LNCaP clone FGC (cell line): ENCODE measurements at places on chromosomes 2 and 18.

DNA sequence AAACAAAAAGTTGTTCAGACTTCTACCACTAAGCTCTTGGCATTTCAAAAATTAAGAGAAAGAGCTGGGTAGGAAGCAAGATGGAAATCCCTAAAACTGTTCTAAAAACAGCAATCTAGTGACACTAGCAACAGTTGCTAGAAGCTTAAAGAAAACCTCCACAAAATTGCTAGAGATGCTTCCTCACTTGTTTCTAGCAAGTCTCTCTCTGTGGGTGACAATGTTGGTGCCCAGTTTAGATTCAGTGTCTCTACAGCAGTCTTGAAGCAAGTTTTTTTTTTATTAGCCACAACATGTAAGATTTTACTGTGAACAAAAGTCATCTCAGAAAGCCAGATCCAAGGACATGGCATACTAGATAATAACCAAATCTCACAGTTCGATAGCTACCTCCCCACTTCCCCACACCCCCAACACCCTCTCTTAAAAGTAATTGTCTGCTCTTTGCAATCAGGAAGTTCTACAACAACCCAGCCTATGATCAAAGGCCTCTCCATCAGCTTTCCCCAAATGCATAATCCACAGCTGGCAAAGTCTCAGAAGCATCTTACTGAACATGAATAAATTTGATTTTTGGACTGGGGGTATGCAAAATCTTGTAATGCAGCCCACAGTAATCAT, 70.0 kb downstream of the ANKRD44 start:
- no peak for DNase-seq

DNA sequence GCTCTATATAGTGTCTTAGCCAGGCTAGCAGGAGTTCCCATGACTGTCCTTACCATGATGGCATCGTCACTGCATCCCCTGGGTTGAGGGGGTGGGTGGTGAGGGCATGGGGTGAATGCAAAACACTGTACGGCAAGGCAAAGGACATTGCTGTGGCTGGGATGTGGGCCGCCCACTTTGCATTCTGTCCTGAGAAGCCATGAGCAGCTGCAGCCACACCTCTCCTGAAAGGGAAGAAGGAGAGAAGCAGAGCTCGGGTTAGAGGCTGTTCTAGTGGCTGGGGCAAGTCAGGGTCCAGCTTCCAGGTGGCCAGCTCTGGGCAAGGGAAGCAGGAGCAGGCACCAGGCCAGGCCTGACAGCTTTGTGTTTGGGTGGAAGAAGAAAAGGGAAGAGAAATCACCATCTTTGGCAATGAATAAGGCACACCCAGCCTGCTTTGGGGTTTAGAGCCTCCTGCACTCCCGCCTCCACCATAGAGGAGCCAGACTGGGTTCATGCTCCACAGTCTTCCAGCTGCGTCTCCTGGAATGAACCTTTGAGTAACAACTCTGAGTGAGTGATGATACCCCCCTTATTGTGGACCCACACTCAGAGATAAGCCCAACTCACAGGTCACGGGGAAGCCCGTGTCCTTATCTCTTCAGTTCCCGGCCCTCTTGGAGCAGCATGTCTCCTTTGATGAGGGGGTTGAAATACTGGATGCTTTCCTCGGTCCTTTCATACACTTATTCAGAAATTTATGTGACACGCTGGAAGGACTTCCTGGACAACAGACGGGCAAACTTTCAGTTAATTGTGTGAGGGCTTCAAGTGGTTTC, 63.4 kb downstream of the INPP4A start:
- no peak for DNase-seq

GRCh38 chr2:177748360-177748759, 324.2 kb downstream of the PDE11A start:
- DNase-seq: no peak

DNA sequence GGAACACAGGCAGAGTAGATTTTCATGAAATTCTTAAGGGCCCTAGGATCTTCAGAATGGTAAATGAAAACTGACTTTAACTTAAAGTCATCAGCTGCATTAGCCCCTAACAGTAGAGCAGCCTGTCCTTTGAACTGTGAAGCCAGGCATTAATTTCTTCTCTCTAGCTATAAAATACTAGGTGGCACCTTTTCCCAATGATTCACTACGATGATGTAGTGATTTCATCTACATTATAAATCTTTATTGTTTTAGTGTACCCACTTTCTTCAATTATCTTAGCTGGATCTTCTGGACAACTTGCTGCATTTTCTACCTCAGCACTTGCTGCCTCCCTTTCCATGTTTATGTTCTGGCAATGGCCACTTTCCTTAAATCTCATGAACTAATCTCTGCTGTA, 290.5 kb downstream of the NOL4 start:
- no peak for DNase-seq

DNA sequence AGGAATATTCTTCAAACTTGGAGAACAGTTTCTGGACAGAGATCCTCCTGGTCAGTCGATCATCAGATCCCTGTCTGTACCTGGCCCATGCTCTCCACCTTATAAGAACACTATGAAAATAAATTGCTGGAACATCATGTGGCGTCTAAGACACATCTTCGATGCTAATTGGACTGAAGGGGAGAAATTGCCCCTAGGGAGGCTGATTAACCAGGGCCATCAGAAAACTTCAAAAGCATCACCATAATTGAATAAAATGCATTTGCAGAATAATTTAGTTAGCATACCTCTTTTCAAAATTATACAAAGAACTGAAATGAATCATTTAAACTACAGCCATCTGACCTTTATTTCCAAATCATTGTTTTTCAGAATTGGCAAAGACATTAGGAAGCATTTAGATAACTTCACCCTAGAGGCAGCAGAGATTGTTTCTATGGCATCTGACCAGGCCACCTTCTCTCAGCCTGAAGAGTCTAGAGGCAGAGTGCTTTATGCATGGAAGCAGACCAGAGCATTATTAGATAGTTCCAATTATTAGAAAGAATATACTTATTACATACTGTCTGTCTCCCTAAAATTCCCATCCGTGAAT, 48.9 kb upstream of the CNTNAP5 start:
- no peak for DNase-seq

- DNase-seq: no peak
Observed at GRCh38 chr18:47150824-47151366, 595 bp upstream of the HDHD2 start.

- no peak for DNase-seq
Observed at GRCh38 chr2:23506531-23507266, 121.7 kb downstream of the KLHL29 start.

DNA sequence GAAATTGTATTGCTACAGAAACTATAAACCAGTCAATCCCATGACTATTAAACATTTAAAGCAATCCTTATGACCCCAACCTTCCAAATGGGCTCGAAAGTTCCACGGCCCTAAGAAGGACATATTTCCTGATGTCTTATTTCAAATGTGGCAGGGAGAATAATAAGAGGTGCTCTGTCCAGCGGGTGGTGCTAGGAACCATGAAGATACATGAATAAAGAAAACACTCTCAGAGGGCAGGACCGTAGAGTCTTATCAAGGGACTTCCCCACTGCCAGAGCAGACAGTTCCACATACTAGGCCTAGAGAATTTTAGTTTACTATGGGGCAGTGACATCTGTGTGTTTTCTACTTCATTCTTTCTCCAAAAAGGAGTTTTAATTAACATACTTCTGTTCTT, 187.1 kb upstream of the PIK3C3 start:
- DNase-seq: no peak

GRCh38 chr2:200466425-200467418, 43.1 kb downstream of the KCTD18 start:
- no peak for DNase-seq

DNA sequence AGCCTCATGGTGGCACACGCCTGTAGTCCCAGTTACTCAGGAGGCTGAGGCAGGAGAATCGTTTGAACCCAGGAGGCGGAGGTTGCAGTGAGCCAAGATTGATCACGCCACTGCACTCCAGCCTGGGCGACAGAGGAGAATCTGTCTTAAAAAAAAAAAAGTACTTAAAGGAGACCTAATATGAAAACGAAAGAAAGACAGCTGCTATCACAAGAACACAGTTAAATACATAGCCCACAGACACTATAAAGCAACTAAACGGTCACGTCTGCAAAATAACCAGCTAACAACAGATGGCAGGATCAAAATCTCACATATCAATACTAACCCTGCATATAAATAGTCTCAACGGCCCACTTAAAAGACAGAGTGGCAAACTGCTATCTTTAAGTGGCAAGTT, 43.9 kb upstream of the TACR1 start:
- DNase-seq: no peak

GRCh38 chr2:9897331-9897737, 54.1 kb downstream of the TAF1B start:
- DNase-seq: no peak

DNA sequence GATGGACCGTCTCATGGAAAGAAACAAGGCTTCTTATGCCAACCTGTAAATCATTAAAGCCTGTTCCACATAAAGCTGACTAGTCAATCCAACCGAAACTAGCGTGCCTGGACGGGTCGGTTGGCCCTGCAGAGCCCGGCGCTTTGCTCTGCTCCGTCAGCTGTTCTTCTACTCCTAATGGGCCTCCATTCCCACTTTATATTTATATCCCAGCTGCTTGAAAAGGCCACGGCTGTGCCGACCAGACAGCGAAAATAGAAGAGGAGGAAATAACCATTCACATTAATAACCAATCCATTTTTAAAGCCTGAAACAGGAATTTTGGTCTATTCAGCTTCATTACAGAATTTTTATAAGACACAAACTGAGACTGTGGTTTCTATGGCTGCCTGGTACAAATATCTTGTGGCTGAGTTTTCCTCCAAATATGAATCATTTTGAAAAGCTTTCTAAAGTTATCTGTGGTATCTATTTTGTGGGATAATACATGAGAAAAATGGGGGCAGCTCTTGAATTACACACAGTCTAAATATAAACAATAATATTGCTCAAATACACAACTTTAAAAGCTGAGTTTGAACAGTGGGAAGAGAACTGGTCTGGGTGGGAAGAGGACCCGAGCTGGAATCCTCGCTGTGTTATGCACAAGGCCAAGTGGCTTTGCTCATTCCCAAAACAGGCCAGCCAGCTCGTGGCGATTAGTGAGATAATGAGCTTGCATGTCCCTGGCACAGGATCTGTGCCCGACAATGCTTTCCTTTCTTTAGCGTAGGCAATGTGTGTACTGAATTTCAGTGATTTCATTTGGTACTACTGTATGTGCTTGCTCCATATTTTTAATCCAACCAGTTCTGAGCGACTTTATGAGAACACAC, 10.5 kb upstream of the FAM124B start:
- no peak for DNase-seq

DNA sequence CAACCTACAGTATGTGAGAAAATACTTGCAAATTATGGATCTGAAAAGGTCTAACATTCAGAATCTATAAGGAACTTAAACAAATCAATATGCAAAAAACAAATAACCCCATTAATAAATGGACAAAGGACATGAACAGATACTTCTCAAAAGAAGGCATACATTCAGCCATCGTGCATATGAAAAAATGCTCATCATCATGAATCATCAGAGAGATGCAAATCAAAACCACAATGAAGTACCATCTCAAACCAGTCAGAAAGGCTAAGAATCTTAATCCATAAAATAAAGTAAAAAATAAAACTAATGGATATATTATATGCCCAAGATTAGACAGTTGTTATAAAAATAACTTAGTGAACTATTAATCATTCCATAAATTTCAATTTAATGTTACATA, 154.0 kb downstream of the CALCRL start:
- DNase-seq: no peak

GRCh38 chr2:205903549-205904129, 182.3 kb downstream of the INO80D start:
- no peak for DNase-seq

DNA sequence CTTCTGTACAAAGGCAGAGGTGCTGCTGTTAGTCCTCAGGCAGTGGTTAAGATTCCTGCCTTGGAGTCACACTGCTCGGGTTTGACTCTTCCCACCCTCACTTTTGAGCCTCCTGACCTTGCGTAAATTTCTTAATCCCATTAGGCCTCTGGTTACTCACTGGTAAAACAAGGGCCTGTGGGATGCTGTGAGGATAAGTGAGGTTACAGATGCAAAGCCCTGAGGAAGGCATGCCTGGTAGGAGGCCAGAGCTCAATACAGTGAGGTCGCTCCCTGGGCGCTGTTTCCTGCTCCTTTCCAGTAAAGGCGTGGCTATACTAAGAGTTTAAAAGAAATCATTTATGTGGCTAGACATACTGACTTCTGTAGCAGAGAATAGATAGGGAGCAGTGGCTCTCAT, 127.5 kb upstream of the TMEM200C start:
- no peak for DNase-seq

GRCh38 chr2:51782921-51783765, 751.2 kb upstream of the NRXN1 start:
- DNase-seq: no peak

GRCh38 chr2:108382196-108382595, 4.4 kb downstream of the SULT1C4 start:
- DNase-seq: no peak

DNA sequence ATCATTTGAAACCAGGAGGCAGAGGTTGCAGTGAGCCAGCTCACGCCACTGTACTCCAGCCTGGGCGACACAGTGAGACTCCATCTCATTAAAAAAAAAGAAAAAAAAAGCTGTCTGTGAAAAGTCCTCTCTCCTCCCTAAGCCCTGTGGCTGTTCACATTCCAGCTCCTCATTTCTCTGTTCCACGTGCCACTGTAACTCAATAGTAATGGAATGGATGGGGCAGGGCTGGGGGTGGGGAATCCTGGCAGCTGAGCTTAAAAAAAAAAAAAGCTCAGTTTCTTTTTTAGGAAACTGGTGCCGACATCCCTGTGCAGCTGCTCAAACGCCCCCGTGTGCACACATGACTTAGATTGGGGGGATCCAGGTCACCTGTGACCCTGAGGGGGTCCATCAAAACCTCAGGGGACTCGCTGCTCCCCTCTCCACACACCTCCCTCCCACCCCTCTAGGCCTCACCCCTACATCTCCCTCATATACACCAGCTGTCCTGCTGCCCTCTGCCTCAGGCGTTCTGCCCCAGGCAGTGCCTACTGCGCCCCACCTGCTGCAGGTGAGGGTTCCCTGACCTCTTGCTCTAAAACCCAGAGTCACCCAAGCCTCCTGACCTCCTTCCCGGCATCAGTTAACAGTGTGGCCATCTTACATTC, 255.4 kb downstream of the AGAP1 start:
- DNase-seq: no peak

GRCh38 chr2:16691261-16691660, 25.6 kb upstream of the CYRIA start:
- DNase-seq: no peak

DNA sequence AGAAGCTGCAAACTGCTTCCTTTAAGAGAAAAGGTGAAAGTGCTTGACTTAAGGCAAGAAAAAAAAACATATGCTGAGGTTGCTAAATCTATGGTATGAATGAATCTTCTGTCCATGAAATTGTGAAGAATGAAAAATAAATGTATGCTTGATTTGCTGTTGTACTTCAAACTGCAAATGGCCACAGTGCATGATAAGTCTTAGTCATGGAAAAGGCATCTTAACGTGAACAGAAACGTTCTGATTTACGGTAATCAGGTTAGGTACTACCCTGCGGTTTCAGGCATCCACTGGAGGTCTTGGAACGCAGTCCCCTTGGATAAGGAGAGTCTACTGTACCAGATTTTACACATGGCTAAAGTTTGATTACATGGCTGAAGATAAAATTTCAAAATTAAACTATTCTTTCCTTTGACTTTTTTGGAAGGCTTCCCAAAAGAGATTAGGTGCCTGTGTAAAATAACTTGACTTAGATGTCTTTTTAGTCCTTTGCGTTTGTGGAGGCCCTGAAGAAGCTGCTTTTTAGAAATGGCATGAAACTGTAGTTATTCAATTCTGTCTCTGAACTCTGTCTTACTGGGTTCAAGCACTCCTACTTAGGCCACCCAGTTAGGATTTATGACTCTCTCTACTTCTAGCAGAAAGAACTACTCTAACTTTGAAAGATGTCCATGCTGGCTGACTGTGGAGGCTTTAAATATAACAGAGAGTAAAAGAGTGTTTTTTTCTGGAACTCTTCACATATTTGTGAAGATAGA, 35.9 kb upstream of the SCN9A start:
- DNase-seq: no peak
